ENCODE measurements at places on chromosomes 5 and 9.

- no peak for DNase-seq
These were observed 225.8 kb upstream of the ELL2 start for GRCh38 chr5:96187309-96188027.

DNA sequence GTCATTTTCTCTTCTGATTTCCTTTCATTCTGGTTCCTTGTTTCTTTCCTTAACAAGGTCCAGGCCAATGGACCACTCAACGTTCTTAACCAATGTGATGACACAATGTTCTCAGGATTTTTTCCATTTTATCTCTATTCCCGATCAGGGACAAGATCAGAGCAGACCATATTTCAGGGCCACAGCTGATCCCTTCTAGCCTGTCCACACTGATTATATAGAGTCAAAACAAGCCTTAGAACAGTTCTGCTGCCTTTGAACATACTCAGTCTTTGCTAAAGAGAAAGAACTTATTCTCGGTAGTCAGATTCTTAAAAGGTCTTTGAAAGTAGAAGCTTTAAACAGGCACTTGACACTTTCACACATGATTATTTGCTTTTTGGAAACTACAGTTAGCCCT, 188.4 kb downstream of the ADAMTSL1 start:
- no peak for DNase-seq

GRCh38 chr5:10124287-10124686, 125.4 kb downstream of the ATPSCKMT start:
- DNase-seq, result no peak

DNA sequence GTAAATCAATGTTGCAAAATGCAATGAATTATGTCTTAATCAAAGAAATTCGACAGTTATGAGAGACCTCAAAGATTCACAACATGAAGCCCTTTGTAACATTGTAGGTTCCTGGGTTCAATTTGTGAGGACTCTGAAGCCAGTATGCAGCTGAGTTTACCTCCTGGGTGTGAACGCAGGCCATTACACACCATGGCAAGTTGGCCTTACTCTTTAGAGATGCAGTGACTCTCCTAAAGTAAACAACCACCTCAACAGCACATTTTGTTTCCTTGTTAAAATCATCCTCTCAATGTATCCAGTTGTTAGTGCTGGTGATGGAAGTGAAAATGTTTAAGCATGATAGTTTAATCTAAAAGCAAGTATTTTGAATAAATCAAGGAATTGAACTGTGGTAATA, 73.8 kb downstream of the JAKMIP2 start:
- no peak for DNase-seq

DNA sequence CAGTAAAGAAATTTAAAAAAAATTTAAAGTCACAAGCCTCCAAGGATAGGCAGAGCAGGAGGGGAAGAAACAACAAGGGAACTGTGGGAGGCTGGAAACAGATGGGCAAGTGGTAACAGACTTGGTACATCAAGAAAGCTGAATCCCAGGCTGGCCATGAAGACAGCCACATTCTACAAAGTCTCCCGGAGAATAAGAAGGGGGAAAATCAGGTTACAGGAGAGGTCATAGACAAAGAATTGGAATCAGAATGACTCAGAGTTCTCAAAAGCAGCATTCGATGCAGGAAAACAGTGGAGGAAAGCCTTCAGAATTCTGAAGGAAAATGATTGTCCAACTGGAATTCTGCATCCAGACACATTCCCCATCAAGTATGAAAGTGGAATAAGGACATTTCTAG, 129.7 kb downstream of the ADAMTS2 start:
- DNase-seq, result no peak

DNA sequence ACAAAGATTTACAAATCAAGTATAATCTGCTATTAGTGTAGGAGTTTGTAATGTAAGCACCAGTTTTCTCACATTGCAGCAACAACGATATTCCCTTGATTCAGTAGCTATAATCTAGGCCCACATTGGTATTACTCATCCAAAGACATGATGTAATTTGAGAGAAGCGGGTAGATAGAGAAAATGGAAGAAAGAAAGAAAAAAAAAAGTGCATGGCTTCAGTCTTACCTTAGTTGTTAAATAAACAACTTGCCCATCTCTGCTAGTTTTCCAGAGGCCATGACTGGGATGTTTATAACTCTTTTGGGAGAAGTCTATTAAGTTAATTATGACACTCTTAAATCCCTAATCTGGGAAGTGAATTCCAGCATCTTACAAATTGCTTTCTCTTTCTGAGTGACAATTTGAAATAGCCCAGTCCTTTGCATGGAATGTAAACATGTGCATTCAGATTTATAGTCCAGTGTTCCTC, 2.8 kb downstream of the MELK start:
- DNase-seq, result no peak

- DNase-seq, result no peak
These were observed 189.3 kb downstream of the AOPEP start for GRCh38 chr9:94915476-94916450.

GRCh38 chr9:79254900-79255650, 316.7 kb upstream of the TLE4 start:
- no peak for DNase-seq

- DNase-seq, result no peak
These were observed 159.1 kb downstream of the LRRC70 start for GRCh38 chr5:62737766-62738165.

DNA sequence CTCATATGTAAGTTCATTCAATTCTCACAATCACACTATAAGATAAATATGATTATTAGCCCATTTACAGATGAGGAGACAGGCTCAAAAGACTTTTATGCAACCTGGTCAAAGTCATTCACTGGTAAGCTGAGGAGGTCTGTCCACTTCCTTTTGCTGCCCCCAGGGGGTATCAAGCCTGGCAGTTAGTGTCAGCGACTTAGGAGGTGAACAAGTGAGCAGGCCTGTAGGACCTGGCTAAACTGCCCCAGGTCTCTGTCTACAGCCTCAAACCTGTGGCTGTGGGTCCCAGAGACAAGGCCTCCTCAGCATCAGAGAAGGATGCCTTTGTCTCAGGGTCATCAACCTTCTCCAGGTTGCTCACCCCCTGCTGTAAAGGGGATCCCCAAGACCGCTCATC, 10.4 kb downstream of the TGFBI start:
- DNase-seq, result no peak

Measured in CD4-positive, alpha-beta T cell treated with Interleukin-17A for 4 hours (primary cell).